Activated CD4-positive, alpha-beta T cell treated with anti-CD3 and anti-CD28 coated beads, Interleukin-2, amount 10 ng/mL, durations not matched to agents 7 days and 5 days (primary cell): ENCODE measurements at places on chromosomes 7 and 10.

DNA sequence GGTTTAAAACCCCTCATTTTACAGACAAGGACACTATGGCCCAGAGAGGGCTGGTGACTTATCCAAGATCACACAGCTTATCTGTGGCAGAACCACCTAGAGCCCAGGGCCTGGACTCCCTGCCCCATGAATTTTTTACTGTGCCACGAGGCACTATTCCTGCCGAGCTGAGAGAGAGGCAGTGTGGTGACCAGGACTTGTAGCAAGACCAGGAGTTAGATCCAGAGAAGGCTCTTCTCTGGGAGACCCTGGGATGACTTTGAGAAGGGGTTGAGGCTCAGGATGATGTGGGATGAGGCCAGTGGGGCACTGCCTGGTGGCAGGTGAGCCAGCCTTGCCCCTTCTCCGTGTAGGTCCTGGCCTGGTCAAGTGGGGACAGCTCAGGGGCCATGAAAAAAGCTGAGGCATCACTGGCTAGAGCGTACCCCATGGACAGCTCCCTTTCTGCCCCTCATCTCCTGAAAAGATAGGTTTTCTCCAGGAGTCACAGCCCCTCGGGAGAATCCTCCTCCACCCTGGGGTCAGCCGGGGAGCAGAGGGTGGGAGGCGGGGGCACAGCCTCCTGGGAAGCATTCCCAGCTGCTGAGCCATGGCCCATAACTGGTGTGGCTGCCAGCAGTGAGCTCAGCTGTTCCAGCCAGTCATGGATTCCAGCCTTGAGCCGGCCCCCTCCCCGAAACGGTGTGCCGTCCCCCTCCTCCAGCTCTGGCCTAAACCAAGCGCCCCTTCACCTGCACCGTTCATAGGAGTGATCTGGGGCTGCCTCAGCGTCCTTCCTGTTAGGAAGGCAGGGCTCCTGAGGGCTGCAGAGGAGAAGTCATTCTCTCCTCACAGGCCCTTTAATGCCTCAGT lies 5.8 kb downstream of the FLNC start:
- DNase-seq: no peak

GRCh38 chr10:98486421-98486820 lies 39.7 kb upstream of the HPS1 start:
- no peak for DNase-seq

- no peak for DNase-seq
Measured at GRCh38 chr7:84021292-84021908, 173.2 kb downstream of the SEMA3A start.

- DNase-seq: no peak
Measured at GRCh38 chr10:26715137-26715487, 17.6 kb downstream of the PDSS1 start.

DNA sequence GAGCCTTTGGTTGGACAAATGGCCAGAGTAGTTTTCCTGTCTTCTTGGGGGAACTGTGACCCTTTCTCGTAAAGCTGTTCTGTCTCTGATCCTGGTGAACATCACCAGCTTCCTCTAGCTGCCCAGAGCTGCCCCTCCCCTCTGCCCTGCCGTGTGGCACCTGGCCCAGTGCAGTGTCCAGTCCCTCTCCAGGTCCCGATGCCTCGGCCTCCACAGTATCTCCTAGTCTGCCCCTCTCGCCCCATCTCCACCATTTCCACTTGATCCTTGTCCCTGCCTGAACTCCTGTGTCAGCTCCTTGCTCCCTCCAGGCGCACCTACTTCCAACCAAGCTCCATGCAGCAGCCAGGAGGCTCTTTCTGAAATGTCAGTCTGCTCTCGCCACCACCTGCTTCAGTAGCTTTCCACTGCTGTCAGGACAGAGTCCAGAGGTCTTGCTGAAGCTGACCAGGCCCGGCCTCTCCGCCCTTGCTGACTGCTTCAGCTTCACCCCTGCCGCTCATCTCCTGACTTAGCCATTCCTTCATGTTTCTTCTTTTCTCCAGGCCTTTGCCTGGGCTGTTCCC lies 133.6 kb downstream of the GRK5 start:
- DNase-seq: no peak

DNA sequence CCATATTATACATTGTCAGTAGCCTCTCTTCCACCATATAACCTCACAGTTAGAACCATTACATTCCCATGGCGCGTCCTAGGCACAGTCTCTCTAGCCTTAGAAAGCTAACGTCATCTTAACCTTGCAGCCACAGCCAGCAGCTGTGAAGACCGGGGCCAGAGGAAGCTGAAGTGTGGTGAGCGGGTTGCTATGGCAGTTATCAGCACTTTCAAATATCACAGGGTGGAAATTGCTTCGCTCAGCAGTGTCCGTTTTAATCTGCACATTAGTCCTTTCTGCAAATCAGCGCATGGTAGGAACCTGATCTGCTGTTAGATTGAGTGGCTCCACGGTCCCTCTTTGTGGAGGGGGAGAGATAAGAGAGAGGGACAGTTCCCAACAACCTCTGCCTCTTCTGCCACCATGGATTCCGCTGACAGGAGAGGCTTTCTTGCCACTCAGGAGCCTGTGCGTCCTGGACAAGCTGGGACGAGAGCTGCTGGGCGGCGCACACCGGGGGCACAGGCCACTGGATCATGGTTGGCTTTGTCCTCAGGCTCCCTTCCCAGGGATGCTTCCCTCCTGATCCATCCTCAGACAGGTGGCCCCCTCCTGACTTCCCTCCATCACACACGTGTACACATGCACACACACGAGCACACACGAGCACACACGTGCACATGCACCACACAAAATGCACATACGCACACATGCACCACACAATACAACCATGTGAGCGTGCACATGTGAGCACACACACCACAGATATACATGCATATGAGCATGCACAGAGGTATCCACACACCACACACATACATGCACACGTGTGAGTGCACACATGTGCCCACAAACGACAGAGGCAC lies 93.8 kb downstream of the WDR37 start:
- peak; percentile 35 for DNase-seq

- DNase-seq: no peak
Measured at GRCh38 chr7:158536871-158537515, 50.6 kb downstream of the PTPRN2 start.
